CD4-positive, alpha-beta T cell treated with Interleukin-17A for 1 hour (primary cell): ENCODE measurements at places on chromosomes 13 and 19.

DNA sequence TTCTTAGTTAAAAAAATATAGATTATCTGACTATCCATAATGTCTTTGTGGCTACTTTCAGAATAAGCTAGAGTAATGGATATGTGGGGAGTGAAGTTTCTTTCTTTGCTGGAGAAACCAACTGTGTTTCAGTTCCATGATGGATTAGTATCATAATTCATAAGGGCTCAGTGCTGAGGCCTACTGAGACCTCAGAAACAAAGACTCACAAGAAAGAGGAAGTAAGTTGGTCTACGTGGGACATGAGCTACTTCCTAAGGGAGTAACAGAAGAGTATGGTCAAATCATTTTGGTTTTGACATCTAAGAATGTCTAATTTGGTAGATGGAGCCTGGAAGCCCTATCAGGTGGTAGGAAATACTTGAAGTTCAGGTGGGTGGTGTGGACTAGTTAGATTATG is 99.0 kb upstream of the HTR2A start:
- no peak for DNase-seq

- DNase-seq, result no peak
Observed at GRCh38 chr13:45299194-45299593, 41.8 kb downstream of the TPT1 start.

- peak; percentile 23 for DNase-seq
Observed at GRCh38 chr19:41997121-41997850, 3.3 kb upstream of the ATP1A3 start.

- DNase-seq, result no peak
Observed at GRCh38 chr13:44810061-44810840, 179.0 kb downstream of the NUFIP1 start.

GRCh38 chr19:8396563-8397203 is 6.5 kb downstream of the RAB11B start:
- DNase-seq, result peak; percentile 85

- DNase-seq, result no peak
Observed at GRCh38 chr13:83516781-83517180, 365.5 kb downstream of the SLITRK1 start.

- DNase-seq, result peak; percentile 44
Observed at GRCh38 chr13:73059460-73060250, 850 bp downstream of the KLF5 start.

DNA sequence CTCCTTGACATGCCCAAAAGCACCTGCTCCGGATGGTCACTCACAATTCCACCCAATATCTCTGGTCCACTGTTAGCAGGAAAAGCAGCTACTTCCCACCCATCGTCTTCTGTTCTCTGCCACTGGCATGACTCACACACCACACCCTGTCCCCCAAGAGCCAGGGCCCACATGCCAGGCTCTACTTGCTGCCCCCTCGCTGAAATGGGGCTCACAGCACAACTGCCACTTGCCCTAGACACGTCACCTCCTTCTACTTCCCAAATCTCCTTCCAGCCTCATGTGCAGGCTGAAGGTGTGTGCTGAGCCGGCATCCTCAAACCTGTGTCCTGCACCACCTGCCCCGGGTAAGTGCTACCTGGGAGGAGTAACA is 65.0 kb downstream of the TBC1D4 start:
- DNase-seq, result no peak

DNA sequence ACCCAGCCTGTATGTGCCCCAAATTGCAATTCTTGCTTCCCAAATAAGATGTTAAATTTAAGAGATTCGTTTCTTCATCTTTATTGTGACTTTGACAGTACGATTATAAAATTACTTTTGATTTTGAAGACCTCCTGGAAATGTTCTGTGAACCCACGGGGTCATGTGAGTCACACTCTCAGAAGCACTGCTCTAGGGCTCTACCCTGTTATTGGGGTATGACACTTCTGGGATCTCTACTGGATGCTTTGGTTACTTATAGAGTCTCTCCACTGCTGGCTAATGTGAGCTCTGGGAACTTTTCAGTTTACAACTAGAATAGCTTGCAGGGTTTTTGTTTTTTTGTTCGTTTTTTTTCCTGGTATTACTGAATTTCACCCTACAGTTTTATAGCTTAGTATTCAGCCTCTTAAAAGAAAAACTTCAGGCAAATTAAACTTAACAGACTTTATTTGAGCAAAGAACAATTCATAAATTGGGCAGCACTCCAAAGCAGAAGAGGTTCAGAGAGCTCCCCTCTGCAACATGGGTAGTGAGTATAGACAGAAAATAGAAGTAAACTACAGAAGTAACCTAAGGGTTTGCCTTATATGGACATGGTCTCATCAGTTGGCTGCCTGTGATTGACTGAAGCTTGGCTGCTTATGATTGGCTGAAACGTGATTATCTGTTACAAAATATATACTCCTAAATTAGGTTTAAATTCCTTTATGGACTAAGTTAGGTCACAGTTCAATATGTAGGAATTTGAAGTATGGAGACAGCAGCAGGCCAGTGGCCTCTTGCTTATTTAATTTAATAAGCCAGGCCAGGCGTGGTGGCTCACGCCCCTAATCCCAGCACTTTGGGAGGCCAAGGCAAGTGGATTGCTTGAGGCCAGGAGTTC is 28.5 kb upstream of the PSPC1 start:
- DNase-seq, result no peak

GRCh38 chr19:19546751-19547162 is 8.7 kb downstream of the CILP2 start:
- DNase-seq, result no peak

- no peak for DNase-seq
Observed at GRCh38 chr13:107035778-107036177, 467.8 kb upstream of the ARGLU1 start.

DNA sequence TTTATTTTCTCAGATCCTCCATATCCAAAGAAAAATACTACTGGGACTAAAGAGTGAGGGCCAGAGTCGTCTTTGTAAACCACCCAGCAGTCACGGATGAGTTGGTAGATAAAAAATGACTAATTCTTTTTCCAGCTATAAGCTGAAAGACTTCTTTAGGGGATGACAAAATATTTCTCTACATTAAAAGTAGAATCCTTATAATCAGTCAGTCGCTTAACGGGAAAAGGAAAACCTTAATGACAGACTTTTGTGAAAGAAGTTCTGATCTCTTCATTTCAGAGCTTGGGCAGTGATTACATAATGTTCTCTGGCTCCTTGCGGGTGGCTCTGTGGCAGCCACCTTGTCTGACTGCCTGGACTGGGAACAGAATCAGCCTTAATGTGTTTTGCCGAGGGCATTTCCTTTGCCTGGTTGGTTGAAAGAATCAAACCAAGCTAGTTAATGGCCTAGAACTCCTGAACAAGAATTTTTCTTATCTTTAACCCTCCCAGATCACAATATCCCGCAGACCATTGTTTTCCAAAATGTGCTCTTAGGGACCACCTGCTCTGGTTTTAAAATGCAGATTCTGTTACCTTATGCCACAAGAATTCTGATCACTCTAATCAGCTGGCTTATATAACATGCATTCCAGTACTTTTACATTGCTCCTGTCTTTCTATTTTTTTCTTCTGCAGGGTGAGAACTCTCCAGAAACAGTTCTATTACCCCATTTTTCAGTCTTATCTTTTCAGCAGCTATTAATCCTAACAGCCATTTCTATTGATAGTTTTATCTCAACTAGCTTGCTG is 2.5 kb downstream of the ITM2B start:
- DNase-seq, result peak; percentile 34

DNA sequence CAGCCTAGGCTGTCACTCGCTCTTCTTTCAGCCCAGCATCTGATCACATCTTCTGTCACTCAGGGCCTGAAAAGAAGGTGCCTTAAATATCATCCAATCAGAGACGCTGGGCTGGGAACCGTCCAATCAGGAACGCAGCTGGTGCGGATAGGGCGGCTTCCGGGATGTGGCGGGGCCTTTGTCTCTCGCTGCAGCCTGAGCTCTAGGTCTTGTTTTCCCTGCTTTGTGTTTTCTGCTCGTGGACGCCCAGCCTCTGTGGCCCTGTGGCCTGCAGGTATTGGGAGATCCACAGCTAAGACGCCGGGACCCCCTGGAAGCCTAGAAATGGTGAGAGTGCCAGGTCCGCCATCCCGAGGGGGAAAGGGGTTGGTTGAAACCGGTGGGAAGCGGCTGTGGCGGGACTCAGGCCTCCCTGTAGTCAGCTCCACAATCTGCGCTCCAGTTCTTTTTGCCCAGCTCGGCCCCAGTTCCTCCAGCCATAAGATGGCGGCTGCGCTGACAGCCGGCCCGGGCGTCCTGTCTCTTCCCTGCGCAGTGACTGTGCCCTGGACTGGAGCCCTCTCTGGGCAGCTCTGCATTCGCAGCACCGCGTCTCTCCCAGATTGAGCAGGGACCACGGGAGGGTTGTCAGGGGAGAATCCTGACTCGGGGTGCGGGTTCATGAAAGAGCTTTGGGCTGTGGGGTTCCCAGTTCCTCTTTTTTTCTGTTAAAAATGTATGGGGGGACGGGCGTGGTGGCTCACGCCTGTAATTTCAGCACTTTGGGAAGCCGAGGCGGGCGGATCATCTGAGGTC is at the start of gene ZNF85:
TSS of gene ZNF85 (plus strand) at position 175 of the 795 bp plus-strand sequence. CDS start at position 325, 150 bp downstream.
- DNase-seq, result peak; percentile 95

GRCh38 chr13:73419186-73419585 is 360.4 kb downstream of the KLF5 start:
- DNase-seq, result no peak

DNA sequence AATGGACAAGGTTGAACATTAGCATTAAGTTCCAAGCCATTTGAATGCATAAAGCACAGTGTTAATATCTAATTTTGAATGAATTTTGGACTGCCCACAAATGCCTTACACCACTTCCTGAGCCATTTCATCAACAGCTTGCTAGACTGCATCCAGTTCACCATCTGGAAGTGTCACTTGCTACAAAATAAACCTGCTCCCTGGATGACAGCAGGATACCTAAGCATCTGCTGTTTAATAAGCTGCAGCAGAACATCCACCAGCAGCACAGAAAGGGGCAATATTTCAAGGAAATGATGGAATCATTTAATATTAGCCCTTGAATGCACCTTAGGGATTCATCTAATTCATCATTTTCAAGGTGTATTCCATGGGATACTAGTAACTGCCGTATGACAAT is 76.6 kb upstream of the PCDH9 start:
- DNase-seq, result no peak

DNA sequence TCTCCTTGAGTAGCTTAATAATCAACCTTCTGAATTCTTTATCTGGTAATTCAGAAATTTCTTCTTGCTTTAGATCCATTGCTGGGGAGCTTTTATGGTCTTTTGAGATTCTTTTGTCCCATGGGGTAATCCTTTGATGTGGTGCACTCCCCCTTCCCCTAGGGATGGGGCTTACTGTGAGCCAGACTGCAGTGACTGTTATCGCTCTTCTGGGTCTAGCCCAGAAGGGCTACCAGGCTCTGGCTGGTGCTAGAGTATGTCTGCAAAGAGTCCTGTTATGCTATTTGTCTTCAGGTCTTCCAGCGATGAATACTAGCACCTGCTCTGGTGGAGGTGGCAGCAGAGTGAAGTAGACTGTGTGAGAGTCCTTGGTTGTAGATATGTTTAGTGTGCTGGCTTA is 41.7 kb downstream of the UFM1 start:
- DNase-seq, result no peak

DNA sequence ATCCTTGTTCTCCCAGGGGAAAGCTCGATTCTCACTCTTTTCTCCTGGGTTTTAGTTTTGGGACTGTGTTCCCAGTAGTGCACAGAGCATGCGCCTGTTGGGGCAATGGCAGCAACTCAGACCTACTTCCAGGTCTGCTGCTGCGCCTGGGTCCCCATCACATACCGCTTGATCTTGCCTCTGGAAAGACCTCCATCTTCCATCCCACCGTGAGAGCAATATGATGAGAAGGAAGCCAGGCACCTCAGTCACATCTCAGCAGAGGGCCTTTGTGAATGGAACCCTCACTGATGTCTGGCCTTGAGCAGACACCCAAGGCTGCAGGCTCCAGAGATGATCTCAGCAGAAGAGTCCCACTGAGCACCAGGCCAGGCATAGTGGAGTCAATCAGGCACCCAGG is 176.8 kb upstream of the ZNF507 start:
- DNase-seq, result no peak

DNA sequence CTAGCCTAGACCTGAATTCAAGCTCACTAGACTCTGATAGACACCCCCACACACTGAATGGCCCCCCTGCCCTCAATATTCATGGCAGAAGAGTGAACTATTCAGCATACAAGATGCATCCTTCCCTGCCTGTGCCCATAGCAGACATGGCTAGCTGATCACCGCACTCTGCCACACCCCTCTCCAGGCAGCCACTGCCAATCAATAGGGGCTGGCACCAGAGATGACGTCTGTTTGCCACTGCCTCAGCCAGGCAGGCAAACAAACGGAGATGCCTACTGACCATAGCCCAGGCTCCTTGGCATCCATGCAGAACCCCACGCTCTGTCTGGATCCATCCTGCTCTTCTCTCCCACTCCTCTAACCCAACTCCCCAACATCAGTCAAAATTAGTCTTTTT is 13.8 kb upstream of the NPAS1 start:
- no peak for DNase-seq

DNA sequence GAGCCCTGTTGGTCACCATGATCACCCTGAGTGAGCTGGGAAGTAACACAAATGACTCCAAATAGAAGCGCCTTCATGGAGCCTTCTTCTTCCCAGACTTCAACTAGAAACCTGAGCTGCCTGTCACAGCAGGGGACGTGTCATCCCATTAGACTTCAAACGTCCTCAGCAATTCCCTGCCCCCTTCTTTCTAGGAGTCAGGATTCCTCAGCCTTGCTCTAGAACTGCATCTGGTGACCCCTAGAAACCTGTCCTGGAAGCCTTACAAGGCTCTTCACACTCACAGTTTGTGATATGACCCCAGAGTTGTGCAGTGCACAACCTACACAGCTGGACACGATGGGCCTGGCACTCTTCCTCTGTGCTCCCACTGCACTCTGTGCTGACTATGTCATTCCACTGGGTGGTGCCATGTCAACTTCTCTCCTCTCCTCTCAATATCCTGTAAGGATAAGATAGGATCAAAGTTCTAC is 23.6 kb upstream of the TTYH1 start:
- no peak for DNase-seq

DNA sequence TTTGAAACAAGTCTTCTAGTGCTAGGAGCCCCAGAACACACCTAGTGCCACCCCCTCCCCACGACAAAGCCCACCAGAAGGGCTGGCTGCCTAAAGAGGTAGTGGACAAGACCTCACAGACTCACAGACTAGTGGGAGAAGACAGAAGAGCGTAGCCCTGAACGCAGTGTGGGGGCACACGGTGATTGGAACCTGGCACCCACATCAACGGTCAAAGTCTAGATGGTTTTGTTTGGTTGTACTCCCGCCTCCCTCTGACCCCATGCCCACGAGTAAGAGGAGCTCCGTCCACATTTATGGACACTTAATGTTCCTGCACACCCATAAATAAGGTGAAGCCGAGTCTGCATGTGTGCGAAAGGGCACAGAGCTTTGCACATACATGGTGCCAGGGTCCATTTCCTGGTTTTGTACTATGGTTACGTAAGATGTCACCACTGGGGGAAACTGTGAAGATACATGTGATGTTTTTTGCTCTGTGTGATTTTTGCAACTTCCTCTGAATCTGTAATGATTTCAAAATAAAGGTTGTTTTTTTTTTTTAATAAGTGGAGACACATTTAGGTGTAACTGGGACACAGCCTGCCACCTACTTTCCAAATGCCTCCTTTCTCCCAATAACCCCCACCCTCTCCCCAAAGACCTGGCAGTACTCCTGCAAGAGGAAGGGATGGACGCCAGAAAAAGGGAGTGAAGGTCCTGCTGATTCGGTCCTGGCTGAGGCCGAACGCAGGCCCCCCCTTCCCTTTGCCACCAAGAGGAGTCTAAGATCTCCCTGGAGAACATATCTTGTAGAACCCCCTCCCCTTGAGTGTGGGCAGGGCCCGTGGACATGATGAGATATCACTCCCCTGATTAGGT is 72.8 kb downstream of the GNG7 start:
- DNase-seq, result peak; percentile 59
